ENCODE measurements at places on chromosomes 1 and 21.
A peak's percentile ranks its signal among the peaks of the same experiment; 100 is the strongest.

GRCh38 chr1:229972600-229973296, 94.3 kb upstream of the GALNT2 start:
- DNase-seq: no peak

DNA sequence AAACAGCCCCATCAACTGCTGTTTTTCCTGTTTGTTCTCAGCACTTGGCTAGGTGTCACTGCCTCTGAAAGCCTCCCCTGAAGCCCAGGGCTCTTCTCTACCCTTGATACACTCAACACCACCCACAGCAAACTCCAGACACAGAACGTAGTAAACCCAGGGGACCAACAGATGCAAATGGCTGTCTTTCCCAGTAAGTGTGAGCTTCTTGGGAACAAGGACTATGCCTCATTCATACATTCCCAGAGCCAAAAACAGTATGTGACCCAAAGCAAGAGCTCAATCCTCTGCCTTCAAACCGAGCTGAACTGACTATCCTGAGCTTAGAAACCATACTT, 4.4 kb downstream of the LBR start:
- no peak for DNase-seq

DNA sequence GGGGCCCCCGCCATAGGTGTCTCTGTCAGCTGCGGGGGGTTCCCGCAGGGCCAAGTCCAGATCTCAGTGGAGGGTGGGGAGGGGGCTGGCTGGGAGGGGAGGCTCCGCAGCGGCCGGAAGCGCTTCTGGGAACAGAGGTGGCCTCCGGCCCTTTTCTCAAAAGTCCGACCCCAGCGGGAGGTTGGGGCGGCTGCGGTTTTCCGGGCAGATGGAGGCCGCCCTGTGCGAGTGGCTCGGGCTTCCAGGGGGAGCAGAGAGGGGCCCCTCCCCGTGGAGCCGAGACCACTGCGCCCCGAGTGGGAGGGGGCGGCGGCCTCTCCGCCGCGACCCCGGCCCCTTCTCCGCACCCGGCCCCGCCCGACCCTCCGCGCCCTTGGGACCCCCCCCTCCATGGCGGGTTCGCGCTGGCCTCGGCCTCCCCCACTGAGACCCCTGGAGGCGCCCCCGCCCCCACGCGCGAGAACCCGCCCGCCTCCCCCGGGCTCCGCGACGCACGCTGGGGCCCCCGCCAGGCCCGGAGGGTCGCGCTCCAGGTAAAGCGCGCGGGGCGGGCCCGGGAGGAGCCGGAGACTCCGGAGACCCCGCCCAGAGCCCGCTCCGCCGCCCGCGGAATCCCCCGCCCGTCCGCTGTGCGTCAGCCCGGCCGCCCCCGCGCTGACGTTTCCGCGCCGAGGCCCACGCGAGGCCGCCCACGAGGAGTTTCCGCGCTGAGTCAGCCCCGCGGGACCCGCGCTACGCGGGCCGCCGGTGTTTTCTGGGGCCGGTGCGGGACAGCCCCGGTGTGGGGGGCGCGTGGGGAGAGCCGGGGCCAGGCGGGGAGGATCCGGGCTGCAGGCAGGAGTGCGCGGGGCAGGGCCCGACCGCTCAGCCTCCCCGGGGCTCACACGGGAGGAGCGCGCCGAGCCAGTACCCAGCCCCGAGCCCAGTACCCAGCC, 5.2 kb downstream of the TNFRSF18 start:
- peak; percentile 89 for DNase-seq

- no peak for DNase-seq
Observed at GRCh38 chr1:189141056-189141455, 1336.6 kb downstream of the BRINP3 start.

DNA sequence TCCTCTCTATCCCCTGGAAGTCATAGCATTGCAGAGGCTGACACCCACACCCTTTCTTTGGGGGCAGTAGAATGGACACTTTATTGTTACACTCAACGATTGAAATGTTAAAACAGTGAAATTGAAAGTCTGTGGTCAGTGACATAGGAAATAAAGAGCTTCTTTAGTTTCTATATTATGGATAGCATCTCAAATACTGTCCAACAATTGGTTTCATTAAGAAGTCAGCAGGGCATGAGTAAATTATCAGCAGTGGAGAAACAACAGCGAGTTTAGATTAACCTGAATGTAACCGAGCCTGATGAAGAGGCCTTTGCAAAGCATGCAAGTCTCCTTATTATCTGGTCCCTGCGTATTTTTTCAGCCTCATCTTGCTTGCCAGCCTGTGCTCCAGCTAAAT, 350.7 kb downstream of the NTNG1 start:
- DNase-seq: no peak

- no peak for DNase-seq
Observed at GRCh38 chr1:218304281-218305039, 19.4 kb downstream of the RRP15 start.

- no peak for DNase-seq
Observed at GRCh38 chr1:232988572-232989040, 38.2 kb downstream of the NTPCR start.

DNA sequence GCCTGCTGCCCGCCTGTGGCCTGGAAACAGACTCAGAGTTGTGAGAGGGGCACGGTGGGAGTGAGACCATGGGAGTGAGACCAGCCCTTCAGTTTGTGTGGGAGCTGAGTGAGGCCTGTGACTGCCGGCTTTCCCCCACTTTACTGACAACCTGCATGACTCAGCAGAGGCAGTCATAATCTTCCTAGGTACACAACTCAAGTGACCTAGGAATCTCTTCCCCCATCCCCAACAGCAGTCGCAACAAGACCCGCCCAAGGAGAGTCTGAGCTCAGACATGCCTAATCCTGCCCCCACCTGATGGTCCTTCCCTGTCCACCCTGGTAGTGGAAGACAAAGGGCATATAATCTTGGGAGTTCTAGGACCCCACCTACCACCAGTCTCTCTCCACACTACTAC, 44.2 kb downstream of the KLHL20 start:
- DNase-seq: no peak

GRCh38 chr1:179046808-179047635, 21.3 kb downstream of the FAM20B start:
- no peak for DNase-seq

- no peak for DNase-seq
Observed at GRCh38 chr1:63638471-63638870, 45.3 kb downstream of the PGM1 start.

DNA sequence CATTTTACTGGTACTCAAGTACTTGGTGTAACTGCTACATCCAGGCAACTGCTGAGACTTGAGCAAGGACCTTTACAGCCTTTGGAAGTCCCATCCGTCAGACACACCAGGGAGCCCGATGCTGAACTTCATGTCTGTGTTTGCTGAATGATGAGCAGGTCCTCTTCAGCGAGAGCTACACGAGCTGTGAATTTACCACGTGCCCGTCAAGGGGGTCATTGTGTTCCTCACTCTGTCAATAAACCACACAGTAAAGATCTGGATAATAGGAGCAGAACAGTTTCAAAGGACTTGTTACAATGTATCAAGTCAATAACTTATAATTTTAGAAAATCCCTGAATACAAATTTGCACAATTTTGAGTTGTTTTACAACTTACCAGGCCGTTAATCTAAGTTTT, 427.2 kb downstream of the KIF26B start:
- no peak for DNase-seq
